Uterus (tissue), 4 donors: ENCODE measurements at places on chromosomes 12 and 14. TPM values are rescaled to one million over a fixed set of nuclear protein-coding genes. Genes with fewer than 3 reads are reported as not detected.

GRCh38 chr14:59305836-59306555, 117.5 kb downstream of the DAAM1 start:
- no peak for DNase-seq
- no peaks in the 10 kb centered on the region for H3K27me3 ChIP-seq
- H3K27ac ChIP-seq: no peak overlapping the region
- no peak overlapping the region for H3K4me3 ChIP-seq
- H3K4me1 ChIP-seq: peaks cover 10% of the 10 kb centered on the region
- H3K36me3 ChIP-seq: no peaks in the 10 kb centered on the region

DNA sequence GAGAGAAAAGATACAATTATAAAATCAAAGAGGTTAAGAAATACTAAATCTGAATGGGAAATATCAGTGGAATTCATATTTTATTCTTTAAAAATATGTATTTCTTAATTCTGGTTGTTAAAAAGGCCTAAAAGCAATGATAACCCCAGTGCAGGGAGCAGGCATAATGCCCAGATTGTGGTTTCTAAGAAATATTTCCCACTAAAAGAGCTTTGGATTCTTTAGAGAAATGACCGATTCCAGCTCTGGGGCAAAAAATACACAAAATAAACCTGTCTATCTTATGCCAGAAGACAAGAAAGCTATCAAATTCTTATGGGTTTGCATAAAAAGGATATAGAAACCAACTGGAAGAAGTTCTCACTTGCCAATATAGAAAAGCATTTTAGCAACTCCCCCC, 71.6 kb downstream of the PDE6H start:
- no peaks in the 10 kb centered on the region for H3K4me1 ChIP-seq
- no peak for DNase-seq
- no peaks in the 10 kb centered on the region for H3K27me3 ChIP-seq
- H3K27ac ChIP-seq: peak overlapping the region; percentile 49
- no peak overlapping the region for H3K4me3 ChIP-seq

GRCh38 chr14:33364466-33364865, 425.8 kb downstream of the NPAS3 start:
- no peaks in the 10 kb centered on the region for H3K36me3 ChIP-seq
- DNase-seq: no peak
- no peak overlapping the region for H3K27ac ChIP-seq

GRCh38 chr14:21675566-21675965, 1.9 kb upstream of the OR4E1 start:
- no peaks in the 10 kb centered on the region for H3K36me3 ChIP-seq
- no peaks in the 10 kb centered on the region for H3K27me3 ChIP-seq
- H3K4me1 ChIP-seq: no peaks in the 10 kb centered on the region
- H3K4me3 ChIP-seq: no peak overlapping the region
- no peak overlapping the region for H3K27ac ChIP-seq

DNA sequence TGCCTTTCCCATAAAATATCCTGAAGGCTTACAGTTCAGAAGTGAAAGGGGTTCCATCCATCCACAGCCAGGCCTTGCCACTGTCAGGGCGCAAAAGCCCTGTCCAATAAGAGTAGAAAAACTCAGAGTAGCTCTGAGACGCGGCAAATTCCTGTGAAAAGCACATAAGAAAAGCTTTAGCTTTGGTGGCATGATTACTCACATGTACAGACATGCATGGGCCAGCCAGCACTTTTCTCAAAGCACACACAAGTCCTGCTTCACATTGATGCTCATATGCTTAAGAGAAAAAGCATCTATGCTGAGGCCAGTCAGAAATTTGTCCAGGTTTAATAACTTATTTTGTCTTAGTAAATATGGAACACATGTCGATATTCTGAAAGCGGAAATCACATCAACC, 25.5 kb downstream of the CLEC1A start:
- no peaks in the 10 kb centered on the region for H3K36me3 ChIP-seq
- no peaks in the 10 kb centered on the region for H3K27me3 ChIP-seq
- H3K27ac ChIP-seq: no peak overlapping the region
- H3K4me3 ChIP-seq: no peak overlapping the region
- DNase-seq: no peak
- no peaks in the 10 kb centered on the region for H3K4me1 ChIP-seq

GRCh38 chr12:110373025-110373424, 30.5 kb downstream of the ANAPC7 start:
- H3K36me3 ChIP-seq: no peaks in the 10 kb centered on the region
- H3K4me3 ChIP-seq: no peak overlapping the region
- peak; percentile 40 for DNase-seq
- peaks cover 13% of the 10 kb centered on the region for H3K4me1 ChIP-seq

GRCh38 chr12:19036673-19037357, 92.7 kb upstream of the PLEKHA5 start:
- H3K27me3 ChIP-seq: no peaks in the 10 kb centered on the region
- H3K4me3 ChIP-seq: no peak overlapping the region
- no peak overlapping the region for H3K27ac ChIP-seq
- DNase-seq: no peak
- no peaks in the 10 kb centered on the region for H3K36me3 ChIP-seq

- no peaks in the 10 kb centered on the region for H3K36me3 ChIP-seq
- no peaks in the 10 kb centered on the region for H3K4me1 ChIP-seq
Observed at GRCh38 chr12:42284876-42285275, 41.0 kb downstream of the ZCRB1 start.

- H3K36me3 ChIP-seq: no peaks in the 10 kb centered on the region
- no peaks in the 10 kb centered on the region for H3K27me3 ChIP-seq
- DNase-seq: no peak
Observed at GRCh38 chr14:105421723-105422615, 2.3 kb downstream of the MTA1 start.

GRCh38 chr12:93521225-93522080, 51.0 kb upstream of the SOCS2 start:
- H3K4me1 ChIP-seq: no peaks in the 10 kb centered on the region
- no peak overlapping the region for H3K27ac ChIP-seq
- DNase-seq: no peak

DNA sequence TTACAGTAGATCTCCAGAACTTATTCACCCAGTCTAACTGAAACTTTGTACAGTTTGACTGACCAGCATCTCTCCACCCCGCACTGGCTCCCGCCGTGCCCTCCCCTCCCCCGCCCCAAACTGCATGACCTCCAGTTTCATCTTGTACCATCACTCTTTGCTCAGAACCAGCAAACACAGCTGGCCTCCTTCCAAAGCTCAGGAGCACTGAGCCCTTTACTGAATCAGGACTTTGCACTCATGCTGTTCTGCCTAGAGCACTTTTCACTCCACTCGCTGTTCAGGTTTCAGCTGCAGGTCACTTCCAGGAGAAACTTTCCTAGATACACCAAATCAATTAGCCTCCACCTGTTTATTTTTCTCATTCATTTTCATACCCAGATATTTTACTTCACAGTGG, 455.3 kb upstream of the PDE3A start:
- H3K4me3 ChIP-seq: no peak overlapping the region
- DNase-seq: no peak
- no peaks in the 10 kb centered on the region for H3K27me3 ChIP-seq
- no peak overlapping the region for H3K27ac ChIP-seq
- no peaks in the 10 kb centered on the region for H3K4me1 ChIP-seq

Gene ABCC9
- 39.7 TPM for total RNA-seq

Gene ACRBP
- total RNA-seq: not detected

Gene FAM161B
- total RNA-seq: 7.8 TPM

Gene XRCC3
- 0.59 TPM for total RNA-seq

Gene SIX1
- not detected for total RNA-seq
